Lower lobe of right lung (tissue), 2 donors: ENCODE measurements at places on chromosomes 3 and 15. TPM values are rescaled to one million over a fixed set of nuclear protein-coding genes. Genes with fewer than 3 reads are reported as not detected.

The CATSPER2 gene
- 2.7 TPM for total RNA-seq

The ERC2 gene
- total RNA-seq: 1.5 TPM

The EFCC1 gene
- 12.1 TPM for total RNA-seq

The FRMD5 gene
- total RNA-seq: 0.12 TPM

The LPP gene
- 180 TPM for total RNA-seq

The MAPKAPK3 gene
- 68.6 TPM for total RNA-seq

The OR5K2 gene
- total RNA-seq: not detected

The TRIM69 gene
- total RNA-seq: 27.2 TPM

The POC1A gene
- 2.7 TPM for total RNA-seq

The PDZRN3 gene
- 16.0 TPM for total RNA-seq

The LTF gene
- total RNA-seq: 53.5 TPM

The KPNA4 gene
- total RNA-seq: 61.6 TPM

The CPN2 gene
- not detected for total RNA-seq

The ITIH1 gene
- not detected for total RNA-seq

The GOLGA8K gene
- 1.9 TPM for total RNA-seq

The MB21D2 gene
- 5.0 TPM for total RNA-seq

The CHRM5 gene
- total RNA-seq: not detected

The CGGBP1 gene
- 85.9 TPM for total RNA-seq

The SLC22A14 gene
- total RNA-seq: not detected

The NANOGP8 gene
- 0.59 TPM for total RNA-seq

The EPHA3 gene
- total RNA-seq: 1.4 TPM

The DUOXA1 gene
- 131 TPM for total RNA-seq

The GOLGA6B gene
- total RNA-seq: not detected

The NPAP1 gene
- total RNA-seq: 0.12 TPM

The HDAC11 gene
- 18.2 TPM for total RNA-seq

The CLDN18 gene
- 162 TPM for total RNA-seq

The DPPA2 gene
- total RNA-seq: not detected

The MAGEF1 gene
- total RNA-seq: 23.5 TPM

The NRROS gene
- total RNA-seq: 20.7 TPM

The C3orf52 gene
- 16.4 TPM for total RNA-seq

The GOLGA8O gene
- not detected for total RNA-seq

The LMCD1 gene
- 93.6 TPM for total RNA-seq

The TRPC1 gene
- 5.4 TPM for total RNA-seq

The PATL2 gene
- 4.5 TPM for total RNA-seq

The FILIP1L gene
- total RNA-seq: 25.0 TPM

The EFCAB12 gene
- 4.8 TPM for total RNA-seq

The RARRES1 gene
- total RNA-seq: 65.8 TPM

The BFSP2 gene
- total RNA-seq: not detected

The ATRIP gene
- total RNA-seq: 5.9 TPM

The TRH gene
- total RNA-seq: not detected

The SEMA5B gene
- total RNA-seq: 0.71 TPM

The POPDC2 gene
- total RNA-seq: 1.5 TPM

The DUOXA2 gene
- not detected for total RNA-seq
